ENCODE measurements at places on chromosomes 16 and 17.

- no peak for DNase-seq
Measured at GRCh38 chr17:66950325-66950724, 14.2 kb upstream of the CACNG4 start.

DNA sequence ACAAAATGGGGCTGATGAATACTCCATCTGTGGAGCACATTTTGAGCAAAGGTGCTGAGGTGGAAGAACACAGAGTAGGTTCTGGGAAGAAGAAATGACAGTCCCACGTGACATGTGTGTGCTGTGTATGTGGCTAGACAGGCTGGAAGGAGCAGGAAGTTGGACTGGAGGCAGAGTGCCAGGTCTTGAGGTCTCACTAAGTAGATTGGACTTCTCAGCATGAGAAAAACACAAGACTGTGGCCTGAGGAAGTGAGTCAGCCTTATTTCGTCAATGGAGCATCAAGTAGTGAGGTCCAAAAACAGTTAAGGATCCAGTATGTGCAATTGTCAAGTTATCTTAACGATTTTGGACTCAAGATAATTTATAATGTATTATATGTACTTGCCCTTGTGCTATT, 736.5 kb downstream of the KCNJ2 start:
- no peak for DNase-seq

DNA sequence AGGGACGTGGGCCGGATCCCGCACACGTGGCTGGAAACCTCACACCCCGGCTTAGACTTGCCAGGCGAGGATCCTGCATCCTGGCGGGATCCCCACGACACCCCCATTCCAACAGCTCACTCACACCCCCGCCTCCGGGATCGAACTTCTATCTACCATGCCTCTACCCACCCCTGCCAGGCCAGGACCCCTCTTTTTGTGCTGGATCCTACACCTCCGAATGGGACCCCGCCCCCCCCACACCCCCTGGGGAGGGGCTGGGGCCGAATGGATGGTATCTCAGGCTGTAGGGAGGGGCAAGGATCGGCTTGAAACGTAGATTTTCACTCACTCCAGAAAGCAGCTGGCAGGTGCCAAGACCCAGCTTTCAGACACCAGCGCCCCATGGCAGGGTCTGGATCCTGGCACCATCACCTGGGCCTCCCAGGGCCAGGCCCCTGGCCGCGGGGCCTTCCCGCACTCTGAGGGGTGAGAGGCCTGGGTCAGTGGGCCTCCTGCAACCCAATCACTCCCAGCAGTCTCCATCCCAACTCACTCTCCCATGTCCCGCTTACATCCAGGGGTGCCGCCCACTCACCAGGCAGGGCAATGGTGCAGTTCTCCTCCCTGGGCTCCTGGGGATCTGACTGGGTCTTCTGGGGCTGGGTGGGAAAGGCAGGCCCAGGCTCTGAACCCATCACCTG, 6.7 kb downstream of the PRSS36 start:
- no peak for DNase-seq

GRCh38 chr17:39704821-39705551, 5.1 kb downstream of the ERBB2 start:
- no peak for DNase-seq

GRCh38 chr17:20187049-20187448, 177.9 kb downstream of the SPECC1 start:
- no peak for DNase-seq

- no peak for DNase-seq
Measured at GRCh38 chr16:73027685-73028111, 20.2 kb downstream of the ZFHX3 start.

GRCh38 chr17:67124450-67125148, 80.2 kb downstream of the CACNG1 start:
- no peak for DNase-seq

- no peak for DNase-seq
Measured at GRCh38 chr17:42271779-42272035, 4.5 kb downstream of the STAT5B start.

All from 8988T (cell line).